ENCODE measurements at places on chromosomes 1 and 21.
A peak's percentile ranks its signal among the peaks of the same experiment; 100 is the strongest.

GRCh38 chr1:187053876-187054275 is 225.1 kb downstream of the PLA2G4A start:
- peak; percentile 5 for DNase-seq

DNA sequence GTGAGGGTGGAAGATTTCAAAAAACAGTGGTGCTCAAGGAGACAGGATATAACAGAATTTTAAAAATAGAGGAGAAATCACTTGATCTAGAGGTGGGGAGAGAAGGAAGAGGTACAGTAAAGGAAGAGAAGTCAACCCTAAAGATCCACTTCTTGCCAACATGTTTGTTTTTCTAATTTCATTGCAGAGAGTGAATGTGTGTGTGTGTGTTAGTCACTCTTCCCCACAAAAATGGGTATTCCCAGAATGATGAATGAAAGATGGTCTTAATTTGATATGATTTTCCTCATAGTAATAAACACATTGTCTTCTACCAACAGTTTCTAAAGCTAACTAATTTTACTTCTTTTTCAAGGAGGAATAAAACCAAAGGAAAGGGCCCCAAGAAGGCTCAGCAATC is 74.2 kb upstream of the NGF start:
- no peak for DNase-seq

DNA sequence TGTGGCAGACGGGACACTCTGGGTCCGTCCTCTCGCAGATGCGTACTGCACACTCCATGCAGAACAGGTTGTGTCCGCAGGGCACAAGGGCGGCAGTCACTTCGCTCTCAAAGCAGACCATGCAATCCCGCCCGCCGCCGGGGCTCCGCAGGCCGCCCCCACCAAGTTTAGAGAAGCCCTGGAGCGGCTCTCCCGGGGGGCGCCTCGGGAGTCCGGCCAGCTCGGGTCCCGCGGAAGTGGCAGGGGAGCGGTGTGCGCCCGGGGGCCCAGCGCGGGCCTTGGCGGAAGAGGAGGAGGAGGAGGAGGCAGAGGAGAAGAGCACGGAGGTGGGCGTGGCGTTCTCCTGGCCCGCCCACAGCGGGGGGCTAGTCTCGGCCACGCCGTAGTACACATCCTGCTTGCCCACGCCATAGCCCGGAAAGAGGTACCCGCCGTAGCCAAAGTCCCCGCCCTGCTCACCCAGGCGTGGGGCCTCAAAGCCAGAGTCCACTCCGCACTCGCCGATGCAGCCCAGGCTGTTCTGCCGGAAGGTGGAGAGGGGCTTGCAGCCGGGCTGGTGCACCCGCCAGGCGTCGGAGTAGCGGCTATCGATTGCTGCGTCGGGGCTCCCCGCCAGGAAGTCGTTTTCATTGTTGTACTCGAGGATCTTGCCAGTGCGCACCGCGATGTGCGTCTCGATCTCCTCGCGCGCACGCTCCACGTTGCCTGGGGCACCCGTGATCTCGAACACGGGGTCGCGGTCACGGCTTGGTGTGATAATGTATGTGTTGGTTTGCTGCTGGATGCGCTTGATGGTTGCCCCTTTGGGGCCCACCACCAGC is 5.4 kb downstream of the MEX3A start:
- DNase-seq: no peak

DNA sequence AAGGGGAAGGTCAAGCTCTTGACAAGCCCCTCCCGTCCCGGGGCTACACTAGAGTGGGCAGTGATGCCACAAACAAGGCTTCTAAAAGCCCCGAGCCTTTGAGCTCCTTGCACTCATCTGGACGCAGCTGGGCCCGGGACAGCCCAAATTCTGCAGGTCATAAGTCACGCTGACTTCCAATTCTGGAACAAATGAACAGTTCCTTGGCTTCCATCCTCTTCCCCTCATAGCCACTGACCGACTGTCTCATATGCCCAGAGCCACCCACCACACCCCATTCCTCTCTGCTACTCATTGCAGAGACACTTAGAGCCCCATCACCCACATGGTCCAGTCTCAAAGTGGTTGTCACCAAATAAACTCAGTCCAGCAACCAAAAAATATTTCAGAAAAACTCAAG is 32.8 kb upstream of the PRELP start:
- no peak for DNase-seq

DNA sequence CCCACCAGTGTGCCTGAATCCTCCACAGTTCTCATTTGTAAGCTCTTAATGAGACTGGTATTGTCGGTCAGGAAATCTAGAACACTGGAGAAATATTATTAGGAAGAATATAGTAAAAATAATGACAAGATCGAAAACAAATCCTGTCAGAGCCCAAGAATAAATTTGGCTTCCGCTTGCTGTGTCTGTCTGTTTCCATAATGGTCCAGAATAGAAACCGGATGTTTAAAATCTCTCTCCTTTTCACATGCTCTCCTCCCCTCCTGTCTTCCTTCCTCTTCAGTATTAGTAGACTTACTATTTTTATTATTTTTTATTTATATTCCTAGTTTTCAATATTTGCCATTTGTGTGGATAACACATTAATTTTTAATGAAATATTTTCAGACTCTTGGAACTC is 187.7 kb downstream of the SDCCAG8 start:
- no peak for DNase-seq

GRCh38 chr1:189929501-189930099 is 548.1 kb downstream of the BRINP3 start:
- no peak for DNase-seq

DNA sequence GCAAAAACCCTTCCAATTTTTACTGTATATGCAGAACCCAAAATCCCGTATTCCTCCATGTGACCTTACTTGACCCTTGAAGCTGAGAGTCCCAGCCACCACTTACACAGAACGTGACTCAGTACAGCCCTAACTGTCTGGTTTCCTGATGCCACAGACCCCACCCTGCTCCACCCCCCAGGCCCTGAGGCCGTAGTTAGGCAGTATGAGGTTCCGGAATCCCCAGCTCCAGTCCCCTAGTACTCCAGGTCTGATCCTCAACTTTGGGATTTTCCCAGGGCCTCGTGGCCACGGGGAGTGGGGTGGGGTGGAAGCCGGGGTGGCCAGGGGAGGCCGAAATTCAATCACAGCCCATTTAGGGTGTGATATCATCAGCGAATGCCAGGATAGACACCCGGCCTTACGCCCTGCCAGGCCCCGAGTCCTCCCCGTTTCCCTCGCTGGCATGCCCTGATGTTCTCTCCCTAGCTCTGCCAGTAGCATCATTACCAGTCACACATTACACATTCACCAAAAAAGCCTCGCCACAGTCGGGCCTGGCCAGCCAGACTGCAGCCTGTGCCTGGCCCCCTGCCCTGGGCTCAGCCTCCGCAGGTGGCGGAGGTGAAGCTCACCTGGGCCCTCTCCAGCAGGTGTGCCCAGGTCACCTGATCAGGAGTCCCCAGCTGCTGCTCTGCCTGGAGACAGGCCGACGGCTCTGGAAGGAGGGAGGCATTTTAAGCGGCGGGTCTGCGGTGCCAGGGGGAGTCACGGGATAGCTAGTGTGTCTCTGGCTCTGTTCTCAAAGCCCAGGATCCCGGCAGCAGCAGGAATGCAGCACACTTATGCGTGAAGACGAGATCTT is 70.8 kb downstream of the SCCPDH start:
- DNase-seq: peak; percentile 48

Data from mesendoderm (in vitro differentiated cells).